Activated T-helper 2 cell treated with anti-CD3 and anti-CD28 coated beads, Interferon-gamma antibody, Interleukin-2, Interleukin-4, amounts not matched to agents 10 μg/mL and 5 μg/mL and 100 μg/mL, durations not matched to agents 14 hours and 24 hours and 36 hours (primary cell): ENCODE measurements at places on chromosomes 16 and 17. TPM values are rescaled to one million over a fixed set of nuclear protein-coding genes. Genes with fewer than 3 reads are reported as not detected.

Gene ZFP90
- total RNA-seq = 19.4 and 20.8 TPM in 2 replicates

Gene CASKIN2
- 2.2 and 2.3 TPM in 2 replicates for total RNA-seq

Gene CA7
- total RNA-seq = 0.59 and 1.1 TPM in 2 replicates

Gene HASPIN
- total RNA-seq = 23.0 and 23.4 TPM in 2 replicates

Gene STAT5A
- 288 and 302 TPM in 2 replicates for total RNA-seq

Gene GJC1
- 8.2 and 9.4 TPM in 2 replicates for total RNA-seq

Gene SLC38A7
- total RNA-seq = 8.8 and 9.8 TPM in 2 replicates

Gene SLC5A11
- not detected in 2 replicates for total RNA-seq

Gene CRISPLD2
- total RNA-seq = 0.16 and 0.23 TPM in 2 replicates

Gene CSNK2A2
- 90.5 and 93.9 TPM in 2 replicates for total RNA-seq

Gene FAM171A2
- total RNA-seq = 0.32 and 1.0 TPM in 2 replicates

Gene BRIP1
- 16.4 and 16.9 TPM in 2 replicates for total RNA-seq

Gene NPIPA7
- 6.1 and 6.2 TPM in 2 replicates for total RNA-seq

Gene CNGB1
- not detected in 2 replicates for total RNA-seq

Gene LITAF
- 121 and 135 TPM in 2 replicates for total RNA-seq

Gene CCNF
- 48.4 and 48.9 TPM in 2 replicates for total RNA-seq

Gene MYH1
- not detected in 2 replicates for total RNA-seq

Gene SLC6A2
- not detected in 2 replicates for total RNA-seq

Gene BBS2
- total RNA-seq = 11.3 and 18.0 TPM in 2 replicates

Gene RGS11
- 0.30 and 0.46 TPM in 2 replicates for total RNA-seq

Gene TMC5
- total RNA-seq = 0.05 TPM in 1 of 2 replicates, not detected in the other

Gene ZSCAN10
- total RNA-seq = not detected in 2 replicates

Gene CDH16
- not detected in 2 replicates for total RNA-seq

Gene EVI2A
- 18.6 and 20.7 TPM in 2 replicates for total RNA-seq

Gene HS3ST3B1
- 8.6 and 9.8 TPM in 2 replicates for total RNA-seq

Gene RUSF1
- total RNA-seq = 41.2 and 43.8 TPM in 2 replicates

Gene ZNF319
- 7.3 and 8.9 TPM in 2 replicates for total RNA-seq

Gene MEIOC
- 0.37 and 1.3 TPM in 2 replicates for total RNA-seq

Gene TMEM98
- 18.8 and 19.3 TPM in 2 replicates for total RNA-seq

Gene SLFN14
- total RNA-seq = not detected in 2 replicates

Gene NEUROD2
- total RNA-seq = not detected in 2 replicates

Gene GSDMA
- total RNA-seq = 0.11 and 0.53 TPM in 2 replicates

Gene SMIM5
- total RNA-seq = 0.09 and 0.16 TPM in 2 replicates

Gene NPIPA3
- total RNA-seq = 1.2 and 1.6 TPM in 2 replicates

Gene USP32
- 31.9 and 36.3 TPM in 2 replicates for total RNA-seq

Gene MPP2
- total RNA-seq = 1.2 and 1.4 TPM in 2 replicates

Gene TANGO6
- total RNA-seq = 29.3 and 30.0 TPM in 2 replicates

Gene EVPLL
- not detected in 2 replicates for total RNA-seq

Gene CCL3
- total RNA-seq = 218 and 222 TPM in 2 replicates

Gene SPECC1
- total RNA-seq = 4.7 and 6.8 TPM in 2 replicates

Gene KIF2B
- total RNA-seq = not detected in 2 replicates

Gene KRT10
- total RNA-seq = 27.8 and 29.1 TPM in 2 replicates

Gene DNAAF1
- 0.09 TPM in 1 of 2 replicates, not detected in the other for total RNA-seq
